ENCODE measurements at places on chromosomes 12 and 14. TPM values are rescaled to one million over a fixed set of nuclear protein-coding genes. Genes with fewer than 3 reads are reported as not detected.

The NR1H4 gene
- total RNA-seq = not detected

The TMEM229B gene
- not detected for total RNA-seq

The PTPRR gene
- 0.46 TPM for total RNA-seq

The SIX4 gene
- 4.7 TPM for total RNA-seq
